Adipose tissue (tissue), 3 donors: ENCODE measurements at places on chromosomes 11 and 22. TPM values are rescaled to one million over a fixed set of nuclear protein-coding genes. Genes with fewer than 3 reads are reported as not detected.

DDX25 gene
- 0.06 TPM for polyA plus RNA-seq

ANO3 gene
- polyA plus RNA-seq: 0.11 TPM

TMEM191C gene
- polyA plus RNA-seq: 0.15 TPM

PRSS23 gene
- polyA plus RNA-seq: 33.3 TPM

STARD10 gene
- polyA plus RNA-seq: 142 TPM

KIF18A gene
- 0.22 TPM for polyA plus RNA-seq

UPB1 gene
- polyA plus RNA-seq: 0.27 TPM

UBXN1 gene
- 188 TPM for polyA plus RNA-seq

KDM4E gene
- polyA plus RNA-seq: not detected

F2 gene
- not detected for polyA plus RNA-seq
